ENCODE measurements at places on chromosomes 6 and 20. TPM values are rescaled to one million over a fixed set of nuclear protein-coding genes. Genes with fewer than 3 reads are reported as not detected.

Gene HRH3
- not detected for total RNA-seq

Gene LY6G6D
- not detected for total RNA-seq

Gene BEND3
- total RNA-seq: 0.73 TPM

Gene FBXO9
- 36.4 TPM for total RNA-seq

Gene DNAH8
- total RNA-seq: 0.44 TPM

Gene SAPCD1
- total RNA-seq: 1.9 TPM

Gene UBD
- 0.66 TPM for total RNA-seq

Gene PRND
- not detected for total RNA-seq

Gene C20orf141
- not detected for total RNA-seq

Gene MAS1
- not detected for total RNA-seq

Gene CBLN4
- not detected for total RNA-seq

Gene FAM217A
- not detected for total RNA-seq

Gene CLPSL1
- total RNA-seq: not detected

Gene KCNB1
- not detected for total RNA-seq

Gene MEP1A
- not detected for total RNA-seq

Gene SAMD5
- 2.6 TPM for total RNA-seq

Gene RAET1E
- 2.2 TPM for total RNA-seq

Gene GRM1
- total RNA-seq: under 0.01 TPM

Gene MUCL3
- total RNA-seq: not detected

Gene COL9A1
- not detected for total RNA-seq

Gene SIM1
- not detected for total RNA-seq

Gene DCDC2
- total RNA-seq: not detected

Gene VGLL2
- not detected for total RNA-seq

Gene MAFB
- total RNA-seq: 3.3 TPM

Gene RSPH9
- 1.0 TPM for total RNA-seq

Gene HSPA12B
- 5.1 TPM for total RNA-seq

Gene ZKSCAN3
- total RNA-seq: 8.1 TPM

Gene ALDH8A1
- 0.33 TPM for total RNA-seq

Gene ZC3H12D
- 0.15 TPM for total RNA-seq

Gene NKX2-2
- total RNA-seq: not detected

Gene NDUFAF5
- total RNA-seq: 10.9 TPM

Gene ANGPT4
- total RNA-seq: not detected

Gene TSPO2
- total RNA-seq: not detected

Gene HLA-DQA2
- not detected for total RNA-seq

Gene ASXL1
- total RNA-seq: 51.8 TPM

Gene ID4
- total RNA-seq: 3.8 TPM

Gene TGM3
- under 0.01 TPM for total RNA-seq

Gene GSTA3
- not detected for total RNA-seq

Gene ERVFRD-1
- total RNA-seq: not detected

Gene VSTM2L
- 5.3 TPM for total RNA-seq

Gene ADTRP
- total RNA-seq: 2.3 TPM

Data from smooth muscle cell of trachea (primary cell).